ENCODE measurements at places on chromosomes 16 and 17. TPM values are rescaled to one million over a fixed set of nuclear protein-coding genes. Genes with fewer than 3 reads are reported as not detected.

Gene TEKT1
- 0.89 TPM for total RNA-seq

Gene EXOC7
- total RNA-seq = 125 TPM

Gene SERPINF2
- 3.2 TPM for total RNA-seq

Gene RNF227
- 5.7 TPM for total RNA-seq

Gene TBC1D3K
- total RNA-seq = not detected

Gene HOXB13
- total RNA-seq = not detected

Gene CIBAR2
- not detected for total RNA-seq
